ENCODE measurements at places on chromosomes 11 and 22.

DNA sequence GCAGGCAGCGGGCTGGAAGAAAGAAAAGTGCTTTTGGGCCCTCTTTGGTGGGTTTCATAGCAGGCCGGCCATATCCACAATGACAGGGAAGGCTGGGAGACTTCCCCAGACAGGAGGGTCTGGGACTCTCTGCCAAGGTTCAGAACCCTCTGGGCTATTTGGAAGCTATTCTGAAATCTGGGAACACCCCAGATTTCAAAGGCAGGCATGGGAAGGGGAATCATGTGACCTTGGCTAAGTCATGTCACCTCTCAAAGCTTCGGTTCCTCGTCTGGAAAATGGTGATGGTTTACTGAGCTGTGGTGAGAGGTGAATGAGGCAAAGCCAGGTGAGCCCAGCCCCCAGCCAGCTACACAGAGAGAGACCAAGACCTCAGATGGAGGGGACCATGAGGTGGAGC lies 4.6 kb downstream of the CASTOR1 start:
- no peak for DNase-seq

GRCh38 chr11:86495351-86495750 lies 120.7 kb downstream of the CCDC81 start:
- DNase-seq = no peak

- DNase-seq = no peak
Observed at GRCh38 chr11:68666849-68667248, 17.5 kb upstream of the GAL start.

- no peak for DNase-seq
Observed at GRCh38 chr22:26045051-26045450, 124.2 kb upstream of the SEZ6L start.

DNA sequence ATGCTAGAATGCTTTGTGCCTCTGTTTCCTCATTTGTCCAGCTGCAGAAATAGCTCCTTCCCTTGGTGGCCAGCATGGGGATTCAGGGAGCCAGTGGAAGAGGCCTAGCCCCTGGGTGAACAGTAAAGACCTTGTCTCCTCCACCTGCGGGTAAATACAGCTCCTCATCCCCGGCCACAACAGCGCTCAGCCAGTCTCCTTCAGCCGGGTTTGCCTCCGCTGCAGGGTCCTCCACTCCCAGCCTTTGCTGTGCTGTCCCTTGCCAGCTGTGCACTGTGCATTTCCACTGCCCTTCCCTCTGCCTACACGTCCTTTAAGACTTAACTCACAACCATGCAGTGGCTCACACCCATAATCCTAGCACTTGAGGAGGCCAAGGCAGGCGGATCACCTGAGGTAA lies 1.5 kb upstream of the CDC42EP1 start:
- DNase-seq = no peak

- peak; percentile 58 for DNase-seq
Observed at GRCh38 chr11:62922653-62923431, 1.7 kb upstream of the CHRM1 start.

DNA sequence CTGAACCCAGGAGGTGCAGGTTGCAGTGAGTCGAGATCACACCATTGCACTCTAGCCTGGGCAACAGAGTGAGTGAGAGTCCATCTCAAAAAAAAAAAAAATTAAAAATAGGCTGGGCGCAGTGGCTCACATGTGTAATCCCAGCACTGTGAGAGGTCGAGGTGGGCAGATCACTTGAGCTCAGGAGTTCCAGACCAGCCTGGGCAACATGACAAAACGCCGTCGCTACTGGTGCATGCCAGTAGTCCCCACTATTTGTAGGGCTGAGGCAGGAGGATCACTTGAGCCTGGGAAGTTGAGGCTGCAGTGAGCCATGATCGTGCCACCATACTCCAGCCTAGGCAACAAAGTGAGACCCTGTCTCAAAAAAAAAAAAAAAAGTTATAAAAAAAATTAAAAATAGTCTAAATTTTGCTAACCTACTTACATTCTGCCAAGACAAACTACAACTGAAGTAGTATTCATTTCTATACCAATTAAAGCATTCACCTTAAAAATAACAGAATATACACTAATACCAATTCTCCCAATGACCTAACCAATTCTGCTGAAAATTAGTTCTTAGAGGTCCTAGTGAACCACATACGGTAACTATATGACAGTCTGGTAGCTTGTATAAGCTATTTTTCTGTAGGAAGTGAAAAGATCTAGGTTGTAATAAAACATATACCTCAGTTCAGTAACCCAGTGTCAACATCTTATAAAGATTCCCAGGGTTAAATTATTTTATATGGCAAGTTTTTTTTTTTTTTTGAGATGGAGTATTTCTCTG lies 7.1 kb downstream of the DDX6 start:
- no peak for DNase-seq

DNA sequence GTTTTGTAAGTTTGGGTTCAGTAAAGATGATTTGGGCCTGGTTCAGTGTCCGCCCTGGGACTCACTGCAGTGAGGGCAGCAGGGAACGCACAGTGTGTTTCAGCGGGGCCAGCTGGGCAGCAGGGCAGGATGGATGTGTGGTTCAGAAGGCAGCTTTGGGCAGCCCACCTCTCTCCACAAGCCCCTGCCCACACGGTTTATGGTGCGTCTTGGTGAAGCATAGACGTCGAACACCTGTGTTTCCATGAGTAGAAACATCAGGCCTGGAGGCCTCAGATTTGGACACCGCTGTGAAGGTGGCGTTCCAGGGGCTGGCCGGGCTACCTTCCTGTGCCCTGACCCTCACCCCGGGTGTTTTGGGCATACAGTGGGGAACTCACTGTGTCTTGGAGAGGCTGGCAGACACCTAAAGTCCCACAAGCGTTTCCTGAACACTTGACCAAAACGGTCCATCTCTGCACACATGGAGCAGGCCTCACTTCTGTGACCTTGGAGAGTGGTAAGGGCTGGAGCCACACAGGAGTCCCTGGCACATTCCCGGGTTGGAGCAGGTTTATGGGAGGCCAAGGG lies 59.0 kb downstream of the ST14 start:
- DNase-seq = no peak

- DNase-seq = no peak
Observed at GRCh38 chr22:49365191-49365837, 462.4 kb downstream of the BRD1 start.

All from anterior cingulate cortex (tissue), 58 donors.